ENCODE measurements at places on chromosomes 16 and 17. TPM values are rescaled to one million over a fixed set of nuclear protein-coding genes. Genes with fewer than 3 reads are reported as not detected.

Gene ASPA
- total RNA-seq = not detected

Gene DVL2
- 50.0 TPM for total RNA-seq

Gene PLA2G10
- not detected for total RNA-seq

Gene ELMO3
- total RNA-seq = 5.0 TPM

GRCh38 chr16:85138825-85139627 lies 26.8 kb upstream of the CIBAR2 start:
- H3K4me1 ChIP-seq = peaks cover 9% of the 10 kb centered on the region
- H3K36me3 ChIP-seq = no peaks in the 10 kb centered on the region
- no peak for DNase-seq
- no peak overlapping the region for H3K27ac ChIP-seq
- no peak overlapping the region for H3K4me3 ChIP-seq

Gene LGALS9
- total RNA-seq = 17.3 TPM

- peak; percentile 52 for DNase-seq
- peaks cover 9% of the 10 kb centered on the region for H3K4me1 ChIP-seq
- no peak overlapping the region for H3K4me3 ChIP-seq
- no peaks in the 10 kb centered on the region for H3K36me3 ChIP-seq
These were observed 3.9 kb downstream of the HS3ST3A1 start for GRCh38 chr17:13597723-13598347.

Gene RRAD
- total RNA-seq = 0.61 TPM

DNA sequence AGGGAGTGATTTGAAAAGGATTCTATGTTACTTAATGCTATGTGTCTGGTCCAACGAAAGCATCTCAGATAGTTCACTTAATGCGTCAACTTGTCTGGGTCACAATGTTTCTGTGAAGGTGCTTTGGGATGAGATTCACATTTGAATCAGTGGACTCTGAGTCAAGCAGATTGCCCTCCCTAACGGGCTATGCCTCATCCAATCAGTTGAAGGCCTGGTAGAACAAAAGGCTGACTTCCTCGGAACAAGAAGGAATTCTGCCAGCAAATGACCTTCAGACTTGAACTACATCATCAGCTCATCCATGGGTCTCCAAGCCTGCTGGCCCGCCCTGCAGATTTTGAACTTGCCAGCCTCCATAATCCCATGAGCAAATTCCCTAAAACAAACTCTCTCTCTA lies 15.2 kb downstream of the EMP2 start:
- H3K27ac ChIP-seq = no peak overlapping the region
- H3K4me1 ChIP-seq = no peaks in the 10 kb centered on the region
- no peak for DNase-seq
- peaks cover 9% of the 10 kb centered on the region for H3K27me3 ChIP-seq

GRCh38 chr17:16877099-16877498 lies 94.8 kb downstream of the TNFRSF13B start:
- DNase-seq = no peak
- H3K36me3 ChIP-seq = no peaks in the 10 kb centered on the region

- H3K27ac ChIP-seq = no peak overlapping the region
- H3K36me3 ChIP-seq = no peaks in the 10 kb centered on the region
- no peak for DNase-seq
- H3K27me3 ChIP-seq = no peaks in the 10 kb centered on the region
- H3K4me1 ChIP-seq = peaks cover 36% of the 10 kb centered on the region
These were observed 6.8 kb upstream of the ADCY7 start for GRCh38 chr16:50259334-50260205.

- H3K36me3 ChIP-seq = no peaks in the 10 kb centered on the region
- H3K4me3 ChIP-seq = no peak overlapping the region
- no peaks in the 10 kb centered on the region for H3K27me3 ChIP-seq
- no peak overlapping the region for H3K27ac ChIP-seq
These were observed 964.4 kb upstream of the GOT2 start for GRCh38 chr16:59698346-59699020.

DNA sequence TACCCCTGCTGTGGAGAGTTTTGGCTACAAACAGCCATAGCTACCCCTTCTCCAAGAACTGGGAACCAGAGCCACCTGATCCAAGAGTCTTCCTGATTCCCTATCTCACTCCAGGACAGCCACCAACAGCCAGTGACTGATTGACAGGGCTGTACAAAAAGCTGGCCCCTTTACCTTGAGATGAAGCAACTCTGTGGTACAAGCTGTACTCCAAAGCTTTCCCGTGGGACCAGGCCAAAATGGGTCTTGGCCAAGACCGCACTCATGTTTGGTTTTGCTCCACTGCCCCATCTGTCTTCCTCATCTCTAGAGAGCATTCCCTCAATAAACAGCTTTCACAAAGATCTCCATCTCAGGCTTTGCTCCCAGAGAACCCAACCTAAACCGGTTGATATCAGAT lies 43.6 kb downstream of the RNF157 start:
- no peak for DNase-seq
- H3K36me3 ChIP-seq = peaks cover 55% of the 10 kb centered on the region
- no peak overlapping the region for H3K4me3 ChIP-seq

DNA sequence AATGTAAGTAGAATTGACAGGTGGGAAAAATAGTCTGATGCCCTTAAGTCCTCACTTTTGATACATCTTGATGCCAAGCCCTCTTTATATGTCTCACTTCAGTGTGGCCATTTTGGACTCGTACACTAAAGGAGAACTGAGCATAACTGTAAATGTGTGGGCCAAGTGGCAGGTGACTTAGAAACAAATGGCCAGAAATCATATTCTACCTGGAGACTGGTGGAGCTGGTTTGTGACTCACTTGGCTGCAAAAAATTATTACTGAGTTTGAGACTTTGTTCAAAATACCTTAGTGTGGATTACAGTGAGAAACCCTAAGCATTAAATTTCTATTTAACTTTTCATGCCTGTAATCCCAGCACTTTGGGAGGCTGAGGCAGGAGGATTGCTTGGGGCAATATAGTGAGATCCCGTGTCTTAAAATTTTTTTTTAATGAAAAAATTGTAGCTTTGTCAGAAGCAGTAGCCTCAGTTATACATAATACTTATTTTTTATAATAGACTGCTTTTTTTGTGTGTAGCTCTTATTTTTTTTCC lies 5.0 kb downstream of the HAPSTR1 start:
- no peak for DNase-seq
- H3K27me3 ChIP-seq = no peaks in the 10 kb centered on the region
- H3K4me1 ChIP-seq = peaks cover 68% of the 10 kb centered on the region
- peak overlapping the region; percentile 61 for H3K27ac ChIP-seq
- H3K4me3 ChIP-seq = peak overlapping the region; percentile 62
- H3K36me3 ChIP-seq = peaks cover 76% of the 10 kb centered on the region

Gene DNAI2
- total RNA-seq = 0.47 TPM

GRCh38 chr16:5176505-5176904 lies 78.9 kb upstream of the EEF2KMT start:
- peaks cover 14% of the 10 kb centered on the region for H3K27me3 ChIP-seq
- H3K4me1 ChIP-seq = no peaks in the 10 kb centered on the region
- H3K4me3 ChIP-seq = no peak overlapping the region

- no peak overlapping the region for H3K27ac ChIP-seq
- no peaks in the 10 kb centered on the region for H3K4me1 ChIP-seq
- no peak overlapping the region for H3K4me3 ChIP-seq
- no peaks in the 10 kb centered on the region for H3K27me3 ChIP-seq
- no peaks in the 10 kb centered on the region for H3K36me3 ChIP-seq
These were observed 871.0 kb downstream of the CDH11 start for GRCh38 chr16:64250866-64251265.

- no peaks in the 10 kb centered on the region for H3K27me3 ChIP-seq
- no peaks in the 10 kb centered on the region for H3K36me3 ChIP-seq
- no peak overlapping the region for H3K4me3 ChIP-seq
- H3K27ac ChIP-seq = no peak overlapping the region
- DNase-seq = no peak
These were observed 10.8 kb upstream of the ZNF629 start for GRCh38 chr16:30797670-30798309.

DNA sequence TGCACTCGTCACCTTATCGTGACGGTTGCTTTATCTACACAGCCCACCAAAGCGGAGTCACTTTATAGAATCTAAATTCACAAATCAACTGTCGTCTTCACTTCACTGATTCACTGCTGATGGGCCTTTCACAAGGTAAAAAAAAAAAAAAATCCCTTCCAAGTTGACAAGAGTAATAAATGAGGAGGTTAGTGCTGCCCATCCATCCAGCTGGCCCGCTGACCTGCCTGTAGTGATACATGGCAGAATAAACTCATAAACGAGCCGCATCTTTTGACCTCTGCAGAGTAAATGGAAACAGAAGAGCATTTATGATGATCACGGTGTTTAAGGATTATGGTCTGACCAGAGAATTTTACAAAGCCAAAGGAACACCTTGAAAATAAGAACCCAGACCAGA lies 227.3 kb upstream of the IRX5 start:
- H3K27ac ChIP-seq = no peak overlapping the region
- DNase-seq = no peak
- peaks cover 4% of the 10 kb centered on the region for H3K27me3 ChIP-seq

DNA sequence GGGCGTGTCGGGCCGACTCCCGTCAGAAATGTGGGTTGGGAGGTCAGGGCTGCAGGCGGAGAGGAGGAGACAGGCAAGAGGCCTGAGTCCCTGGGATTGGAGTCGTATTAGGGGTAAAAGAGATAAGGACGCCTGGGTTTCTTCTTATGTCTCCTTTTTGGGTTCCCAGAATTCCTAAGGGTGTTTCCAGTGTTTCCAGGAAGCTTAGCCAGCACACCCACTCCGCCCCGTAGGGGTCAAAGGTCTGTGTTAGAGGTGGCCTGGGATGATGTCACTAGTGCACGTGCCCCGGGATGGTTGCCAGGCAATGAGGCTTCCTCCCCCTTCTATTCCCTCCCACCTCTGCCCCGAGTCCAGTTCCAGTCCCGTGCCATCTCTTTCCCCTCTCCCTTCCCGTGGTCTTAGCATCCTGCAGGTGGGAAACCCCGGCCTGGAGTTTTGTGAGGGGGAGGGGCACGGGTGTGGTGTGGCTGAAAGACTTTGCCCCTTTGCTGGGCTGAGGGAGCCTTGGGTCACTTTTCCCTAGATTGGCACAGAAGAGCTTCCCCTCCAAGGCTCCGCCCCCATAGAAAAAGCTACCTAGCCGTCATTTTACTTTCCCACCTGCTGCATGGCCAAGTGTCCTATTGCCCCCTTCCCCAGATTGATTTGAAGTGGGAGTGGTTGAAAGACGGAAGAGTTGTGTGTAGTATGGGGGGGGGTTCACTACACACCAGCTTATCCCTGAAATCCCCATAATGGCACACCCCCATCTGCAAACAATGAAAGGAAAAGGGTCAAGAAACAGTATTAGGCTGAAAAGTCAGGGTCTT lies 2.8 kb downstream of the KDM6B start:
- H3K4me1 ChIP-seq = peaks cover 54% of the 10 kb centered on the region
- peak overlapping the region; percentile 86 for H3K27ac ChIP-seq
- H3K27me3 ChIP-seq = no peaks in the 10 kb centered on the region
- H3K36me3 ChIP-seq = peaks cover 18% of the 10 kb centered on the region
- peak overlapping the region; percentile 83 for H3K4me3 ChIP-seq
- DNase-seq = peak; percentile 80

DNA sequence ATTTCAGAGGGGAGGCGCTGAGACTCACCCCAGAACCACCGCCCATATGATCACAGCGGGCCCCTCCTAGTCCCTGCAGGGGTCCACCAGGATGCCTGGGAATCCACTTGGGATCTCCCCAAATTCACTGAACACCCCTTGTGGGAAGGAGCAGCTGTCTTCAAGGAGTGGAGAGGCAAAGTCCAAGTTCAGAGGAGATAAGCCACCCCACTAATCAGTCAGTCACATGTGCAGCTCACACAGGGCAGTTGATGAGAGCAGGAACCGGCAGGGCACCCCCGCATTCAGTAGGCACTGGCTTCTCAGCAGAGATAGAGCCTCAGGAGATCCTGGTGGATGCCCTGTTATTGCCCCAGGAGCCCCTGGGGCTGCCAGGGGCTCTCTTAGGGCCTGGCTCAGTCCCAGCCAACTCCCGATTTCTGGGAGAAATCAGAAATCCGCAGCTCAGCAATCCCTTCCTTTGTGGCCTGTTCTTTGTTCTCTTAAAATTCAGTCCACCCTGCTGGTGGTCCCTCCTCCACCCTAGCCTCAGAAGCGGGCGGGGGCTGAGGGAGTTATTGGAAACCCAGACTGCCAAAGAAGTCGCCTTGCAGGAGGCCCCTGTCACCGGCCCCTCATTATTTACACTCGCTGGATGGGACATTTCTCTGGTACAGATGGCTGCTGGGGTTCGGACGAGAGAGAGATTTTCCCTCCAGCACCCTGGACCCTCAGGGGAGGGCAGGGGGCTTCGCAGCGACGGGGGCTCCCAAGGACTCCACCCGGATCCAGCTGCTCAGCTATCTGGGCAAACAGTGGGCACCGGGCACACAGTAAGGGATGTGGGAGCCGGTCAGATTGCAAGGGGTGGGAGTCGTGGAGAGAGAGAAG lies 1.8 kb downstream of the CDC42EP4 start:
- no peaks in the 10 kb centered on the region for H3K36me3 ChIP-seq
- peaks cover 6% of the 10 kb centered on the region for H3K27me3 ChIP-seq
- no peak for DNase-seq

Gene CHP2
- total RNA-seq = not detected

GRCh38 chr17:65401561-65401960 lies 159.9 kb downstream of the AXIN2 start:
- peaks cover 9% of the 10 kb centered on the region for H3K27me3 ChIP-seq
- H3K36me3 ChIP-seq = no peaks in the 10 kb centered on the region
- no peak overlapping the region for H3K4me3 ChIP-seq
- H3K4me1 ChIP-seq = peaks cover 3% of the 10 kb centered on the region

Data from activated CD8-positive, alpha-beta T cell treated with anti-CD3 and anti-CD28 coated beads for 36 hours (primary cell).